ENCODE measurements at places on chromosomes 2 and 18.

DNA sequence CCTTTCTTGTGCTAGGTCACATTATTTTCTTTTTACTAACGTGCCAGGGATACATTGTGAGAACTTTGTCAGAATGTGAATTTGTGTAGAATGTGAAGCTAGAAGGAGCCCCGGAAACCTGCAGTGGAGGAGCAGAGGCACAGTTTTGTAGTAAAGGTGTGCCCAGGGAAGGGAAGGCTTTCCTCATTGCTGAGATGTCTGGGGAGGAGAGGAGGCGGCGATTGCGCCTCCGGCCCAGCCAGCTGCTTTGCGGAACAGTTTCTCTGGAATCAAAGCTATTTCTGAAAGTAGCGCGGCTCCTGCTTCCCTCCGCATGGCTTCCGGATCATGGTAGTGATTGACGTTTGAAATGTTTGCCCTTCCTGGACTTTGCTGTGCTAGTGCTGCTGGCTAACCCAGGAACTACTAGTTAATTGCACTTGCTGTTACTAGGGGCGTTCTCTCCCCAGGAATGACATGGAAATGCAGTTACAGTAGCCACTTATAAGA, 83.1 kb upstream of the RBM44 start:
- DNase-seq = peak; percentile 76

DNA sequence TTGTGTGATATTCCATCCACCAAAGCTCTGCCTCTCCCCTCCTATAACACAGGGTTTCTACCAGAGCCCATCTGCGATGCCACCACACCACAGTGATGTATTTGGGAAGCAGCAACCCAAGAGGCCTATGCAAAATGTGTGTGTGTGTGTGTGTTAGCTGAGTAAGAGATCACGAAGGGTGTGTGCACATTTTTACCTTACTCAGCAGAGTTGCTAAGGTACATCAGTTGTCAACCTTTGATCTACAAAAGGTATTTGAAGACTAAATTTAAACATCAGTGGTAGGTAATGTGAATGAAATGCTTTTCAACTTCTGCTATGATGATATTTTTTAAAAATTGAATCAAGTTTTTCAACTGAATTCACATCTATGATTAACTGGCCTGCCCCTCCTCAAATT, 227.6 kb downstream of the FBXO15 start:
- DNase-seq = no peak

DNA sequence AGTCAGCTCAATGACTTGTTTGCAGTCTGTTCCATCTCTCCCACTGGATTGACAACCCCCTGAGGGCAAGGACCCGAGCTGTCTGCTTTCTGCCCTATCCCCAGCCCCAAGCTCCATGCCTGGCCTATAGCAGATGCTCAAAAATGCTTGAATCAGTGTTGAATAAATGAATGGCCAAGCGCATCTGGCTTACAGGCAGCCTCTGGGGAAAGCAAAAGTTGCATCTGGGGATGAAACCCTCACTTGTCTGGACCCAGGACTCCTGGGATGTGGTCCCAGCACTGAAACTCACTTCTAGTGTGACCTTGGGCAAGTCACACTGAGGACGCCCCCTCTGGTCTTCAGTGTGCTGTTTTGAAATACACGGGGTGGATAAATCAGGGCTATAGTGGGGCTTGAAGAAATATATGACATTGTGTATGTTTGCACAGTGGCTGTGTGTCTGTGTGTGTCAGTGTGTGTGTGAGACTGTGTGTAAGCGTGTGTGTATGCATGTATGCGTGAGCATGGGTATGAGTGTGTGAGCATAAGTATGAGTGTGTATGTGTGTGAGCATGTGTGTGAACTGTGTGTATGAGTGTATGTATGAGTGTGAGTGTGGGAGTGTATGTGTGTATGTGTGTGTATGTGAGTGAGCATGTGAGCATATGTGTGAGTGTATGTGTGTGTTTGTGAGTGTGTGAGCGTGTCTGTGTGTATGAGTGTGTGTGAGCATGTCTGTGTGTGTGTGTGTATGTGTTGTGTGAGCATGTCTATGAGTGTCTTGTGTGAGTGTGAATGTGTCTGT, 27.8 kb upstream of the TNS1 start:
- no peak for DNase-seq

DNA sequence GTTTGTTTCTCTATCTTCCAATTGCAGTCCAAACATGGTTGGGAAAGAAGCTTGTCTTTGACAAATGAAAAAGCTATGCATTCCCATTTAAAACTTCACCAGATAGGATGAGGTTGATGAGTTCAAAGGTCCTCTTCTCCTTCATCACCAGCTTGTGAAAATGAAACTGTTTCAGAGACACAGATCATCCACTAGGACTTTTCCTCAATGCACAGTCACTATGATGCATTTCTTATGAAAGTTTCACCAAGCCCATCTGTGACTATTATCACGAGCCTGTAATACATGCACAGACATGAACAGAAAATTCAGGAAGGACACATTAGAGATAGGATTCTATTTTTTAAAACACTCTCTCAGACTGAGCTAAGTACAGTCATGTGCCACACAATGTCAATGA, 644.4 kb downstream of the PLCL1 start:
- DNase-seq = no peak

- no peak for DNase-seq
These were observed 241.2 kb upstream of the TANK start for GRCh38 chr2:160918906-160919503.

DNA sequence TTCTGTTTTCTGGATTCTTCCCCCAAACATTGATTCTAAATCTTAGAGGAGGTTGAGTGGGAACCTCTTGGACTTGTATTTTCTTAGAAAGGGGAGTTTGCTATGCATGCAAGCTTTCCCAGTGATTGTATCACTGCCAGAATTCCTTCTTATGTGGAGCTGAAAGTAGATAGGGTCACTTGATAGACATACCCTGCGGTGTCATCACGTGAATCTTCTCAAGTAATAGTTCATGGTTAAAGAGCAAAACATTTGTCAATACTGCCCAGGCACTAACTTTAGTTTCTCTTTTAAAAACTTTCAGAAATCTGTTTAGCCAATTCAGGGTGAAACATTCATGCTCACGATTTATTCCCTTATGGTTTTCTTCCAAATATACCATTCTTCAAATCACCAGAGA, 6.4 kb downstream of the PMAIP1 start:
- DNase-seq = no peak

DNA sequence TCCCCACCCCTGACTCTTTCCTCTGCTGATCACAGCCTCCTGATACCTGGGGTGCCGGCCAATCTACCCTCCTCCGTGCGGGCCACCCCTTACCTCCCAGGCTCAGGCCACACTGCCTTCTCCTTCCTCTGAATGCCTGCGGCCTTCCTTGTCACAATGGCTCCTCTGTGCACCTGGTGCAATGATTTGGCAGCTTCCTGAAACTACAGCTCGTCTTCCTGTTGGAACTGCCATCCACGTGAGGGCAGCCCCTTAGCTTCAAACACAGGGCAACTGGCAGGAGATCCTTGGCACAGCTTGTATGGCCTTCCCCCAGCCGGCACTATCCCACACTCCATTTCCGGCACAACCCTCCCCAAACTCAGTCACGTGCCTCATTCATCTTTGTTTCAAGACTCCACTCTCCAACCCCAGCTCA, 69.0 kb downstream of the STPG4 start:
- peak; percentile 76 for DNase-seq

DNA sequence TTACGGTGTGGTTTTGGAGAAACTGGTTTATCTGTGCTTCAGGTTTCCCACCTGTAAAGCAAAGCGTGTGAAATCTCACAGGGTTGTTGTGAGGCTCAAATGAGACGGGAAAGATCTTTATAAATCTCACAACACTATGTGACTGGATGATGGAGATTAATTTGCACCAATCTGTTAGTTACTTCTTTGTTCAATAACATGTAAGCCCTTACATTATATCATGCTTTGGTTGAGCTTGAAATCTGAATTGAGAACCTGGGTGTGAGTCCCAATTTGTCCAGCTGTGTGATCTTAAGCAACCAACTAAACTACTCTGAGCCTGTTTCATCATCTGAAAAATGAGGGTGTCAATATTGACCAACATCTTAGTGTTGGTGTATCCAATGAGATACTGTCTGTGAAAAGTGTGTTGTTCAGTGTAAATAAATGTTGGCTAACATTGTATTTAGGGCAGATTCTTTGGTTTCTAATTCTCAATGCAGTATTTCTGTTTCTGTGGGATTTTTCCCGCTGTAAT, 741 bp upstream of the GCKR start:
- DNase-seq = no peak

DNA sequence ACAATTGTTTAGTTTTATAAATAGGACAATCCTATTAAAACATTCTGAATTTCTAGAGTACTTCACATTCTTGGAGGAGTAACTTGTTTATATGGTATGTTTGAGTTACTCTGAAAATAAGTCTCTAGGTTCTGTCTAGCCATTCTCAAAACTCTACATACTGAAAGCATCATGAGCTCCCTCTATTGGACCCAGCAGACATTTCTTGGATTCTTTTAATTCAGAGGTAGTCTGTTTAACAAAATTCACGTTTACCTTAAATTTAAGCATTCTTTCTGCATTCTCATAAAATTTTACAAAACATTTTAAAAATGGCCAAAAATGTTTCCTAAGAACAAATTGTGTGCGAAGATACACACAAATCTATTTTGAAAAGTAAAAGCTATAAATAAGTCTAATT, 15.3 kb downstream of the SP9 start:
- DNase-seq = no peak

DNA sequence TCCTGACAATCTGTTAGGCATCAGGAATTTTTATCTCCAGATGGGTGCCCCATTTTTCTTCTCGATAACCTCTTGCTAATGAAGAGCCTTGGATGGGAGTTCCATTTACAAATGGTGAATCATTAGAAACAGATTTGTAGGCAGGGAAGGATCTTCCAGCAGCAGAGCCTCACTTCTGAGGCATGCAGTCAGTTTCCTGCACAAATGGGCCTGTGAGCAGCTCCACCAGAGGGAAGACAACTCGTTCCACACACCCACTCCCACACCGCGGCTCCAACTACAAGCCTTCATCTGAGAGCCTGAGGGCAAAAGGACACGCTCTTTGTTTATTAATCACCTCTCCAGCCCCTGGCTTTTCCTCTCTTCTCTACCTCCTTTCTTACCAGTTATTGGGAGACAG, 108.5 kb downstream of the CTAGE1 start:
- DNase-seq = no peak

DNA sequence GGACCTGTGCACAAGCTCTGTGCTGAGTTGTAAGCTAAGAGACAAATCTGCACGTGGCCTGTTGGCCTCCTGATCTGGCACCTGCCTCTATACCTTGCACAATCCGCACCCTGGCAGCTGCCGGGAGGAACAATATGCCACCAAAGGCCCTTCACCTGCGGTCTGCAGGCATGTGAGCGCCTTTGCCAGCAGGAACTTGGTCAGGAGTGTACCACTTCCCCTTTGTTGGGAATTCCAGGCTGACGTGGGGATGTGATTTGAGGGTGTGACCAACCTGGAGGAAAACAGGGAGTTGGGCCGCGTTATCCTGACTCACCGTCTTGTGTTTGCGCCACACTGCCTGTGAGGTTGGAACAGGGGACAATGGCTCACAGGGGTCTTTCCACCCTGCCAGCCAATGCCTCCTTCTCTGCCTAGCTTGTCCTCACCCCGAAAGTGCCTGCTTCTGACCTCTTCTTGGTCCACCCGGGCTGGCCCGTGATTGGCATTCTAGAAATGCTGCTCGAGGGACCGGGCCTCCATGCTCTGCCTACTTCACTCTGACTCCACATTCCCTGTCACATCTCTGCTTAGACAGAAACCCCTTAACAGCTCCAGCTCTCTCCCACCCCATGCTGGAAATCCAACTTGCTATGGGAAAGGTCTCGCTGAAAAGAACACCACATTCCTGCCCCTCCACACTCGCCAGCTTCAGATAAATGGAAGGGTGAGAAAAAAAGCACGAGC, 67.1 kb upstream of the MAP4K4 start:
- no peak for DNase-seq

DNA sequence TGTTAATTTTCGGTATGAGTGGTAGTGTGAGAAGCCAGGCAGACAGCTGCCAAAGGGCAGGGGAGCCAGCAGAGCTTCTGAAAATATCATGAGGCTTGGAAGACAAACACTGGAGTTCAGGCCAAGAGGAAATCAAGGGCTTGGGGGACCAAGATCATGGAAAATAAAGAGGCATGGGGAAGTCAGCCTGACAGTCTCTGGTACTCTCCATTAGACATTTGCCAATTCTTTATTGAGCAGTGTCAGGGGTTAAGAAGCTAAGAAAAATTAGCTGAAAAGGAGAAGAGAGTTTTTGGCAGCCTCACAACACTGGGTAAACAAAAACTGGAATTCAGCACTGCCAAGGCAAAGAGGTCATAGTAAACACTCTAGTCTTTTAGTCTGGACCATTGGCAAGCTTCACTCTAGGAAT, 612.7 kb downstream of the EPHA4 start:
- no peak for DNase-seq

DNA sequence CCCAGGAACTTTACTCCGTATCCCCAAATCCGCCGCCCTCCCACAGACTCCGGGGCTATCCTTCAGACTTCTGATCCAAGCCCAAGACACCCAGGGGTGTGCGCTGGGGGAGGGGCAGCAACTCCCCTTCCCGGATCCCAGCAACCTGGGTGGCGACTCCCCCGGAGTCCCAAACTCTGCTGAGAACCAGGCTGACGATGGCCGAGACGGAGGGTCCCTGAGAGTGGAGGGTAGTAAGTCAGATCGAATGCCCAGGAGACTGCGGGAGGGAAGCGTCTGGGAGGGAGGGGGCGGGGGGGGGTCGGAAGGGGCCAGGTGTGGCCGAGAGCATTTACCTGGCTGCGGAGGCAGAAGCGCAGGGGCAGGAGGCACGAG, 7.0 kb upstream of the TNS1 start:
- no peak for DNase-seq

DNA sequence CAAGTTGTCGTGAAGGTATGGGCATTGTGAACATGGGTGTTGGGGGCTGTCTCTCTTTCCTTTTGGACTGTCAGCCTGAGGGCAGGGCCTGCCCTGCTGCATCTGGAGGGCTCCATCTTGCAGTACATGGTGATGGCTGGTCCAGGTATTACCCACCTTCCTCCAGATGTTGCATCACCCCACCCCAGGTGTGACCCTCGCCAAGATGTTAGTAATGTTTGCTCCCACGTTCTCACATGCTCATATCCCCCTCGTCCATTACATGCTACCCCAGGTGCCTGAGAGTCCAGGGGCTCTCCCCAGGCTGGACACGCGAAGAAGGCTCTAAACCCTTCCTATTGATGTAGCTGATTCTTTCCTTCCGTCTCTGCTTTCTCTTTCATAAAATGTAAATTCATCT, 13.9 kb downstream of the ZAP70 start:
- no peak for DNase-seq

- no peak for DNase-seq
These were observed 213.9 kb downstream of the ANAPC1 start for GRCh38 chr2:111669928-111670695.

GRCh38 chr2:181124497-181124896, 144.1 kb downstream of the UBE2E3 start:
- no peak for DNase-seq

GRCh38 chr18:6174983-6175745, 239.5 kb downstream of the L3MBTL4 start:
- no peak for DNase-seq

DNA sequence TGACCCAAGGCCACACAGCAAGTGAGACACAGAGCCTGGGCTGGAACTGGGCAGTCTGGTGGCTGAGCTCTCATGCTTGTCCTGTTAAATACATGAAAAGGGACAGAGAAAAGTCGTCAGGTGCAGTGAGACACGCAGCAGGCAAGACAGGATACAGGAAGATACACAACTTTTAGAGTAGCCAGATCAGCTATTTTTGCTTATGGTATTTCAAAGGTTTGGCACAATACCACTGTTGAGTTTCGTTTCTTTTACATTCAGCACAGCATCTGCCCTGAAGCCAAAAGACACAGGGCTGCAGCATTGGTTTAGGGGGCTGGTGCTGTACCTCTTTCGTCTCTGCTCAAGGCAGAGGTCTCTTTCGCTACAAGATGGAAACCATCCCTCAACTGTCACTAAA, 14.0 kb downstream of the FHL2 start:
- DNase-seq = no peak

Data from dermis microvascular lymphatic vessel endothelial cell (primary cell).